H1 (cell line): ENCODE measurements at places on chromosomes 7 and 10. TPM values are rescaled to one million over a fixed set of nuclear protein-coding genes. Genes with fewer than 3 reads are reported as not detected.
A peak's percentile ranks its signal among the peaks of the same experiment; 100 is the strongest.

- H3K27me3 ChIP-seq, result no peaks in the 10 kb centered on the region
- H3K27ac ChIP-seq, result no peak overlapping the region
Observed at GRCh38 chr10:15843695-15844094, 16.6 kb downstream of the MINDY3 start.

DNA sequence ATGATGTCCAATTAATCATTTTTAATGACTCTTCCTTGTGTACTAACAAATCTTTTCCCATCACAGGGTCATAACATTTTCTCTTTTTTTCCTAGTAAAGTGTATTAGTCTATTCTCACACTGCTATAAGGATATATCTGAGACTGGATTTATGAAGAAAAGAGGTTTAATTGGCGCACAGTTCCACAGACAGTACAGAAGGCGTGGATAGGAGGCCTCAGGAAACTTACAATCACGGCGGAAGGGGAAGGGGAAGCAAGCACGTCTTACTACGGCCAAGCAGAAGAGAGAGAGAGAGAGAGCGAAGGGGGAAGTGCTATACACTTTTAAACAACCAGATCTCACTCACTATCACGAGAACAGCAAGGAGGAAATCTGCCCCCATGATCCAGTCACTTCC, 359.4 kb upstream of the NFE2L3 start:
- no peak overlapping the region for H3K4me3 ChIP-seq
- no peaks in the 10 kb centered on the region for H3K4me1 ChIP-seq
- no peak for DNase-seq
- H3K27ac ChIP-seq, result no peak overlapping the region

GRCh38 chr7:156128496-156128895, 316.2 kb upstream of the SHH start:
- no peaks in the 10 kb centered on the region for H3K4me1 ChIP-seq
- no peak for DNase-seq
- no peaks in the 10 kb centered on the region for H3K27me3 ChIP-seq
- H3K4me3 ChIP-seq, result no peak overlapping the region

- H3K4me1 ChIP-seq, result peaks cover 14% of the 10 kb centered on the region
- H3K4me3 ChIP-seq, result no peak overlapping the region
- no peak overlapping the region for H3K27ac ChIP-seq
- peak; percentile 69 for DNase-seq
- H3K36me3 ChIP-seq, result no peaks in the 10 kb centered on the region
Observed at GRCh38 chr7:157017603-157018327, 7.3 kb upstream of the MNX1 start.

The ZNF485 gene
- 5.9 and 8.2 TPM in 2 replicates for total RNA-seq
